Stimulated activated naive CD8-positive, alpha-beta T cell treated with anti-CD3 and anti-CD28 coated beads, Interleukin-15, amount 100 ng/mL, for 72 hours (primary cell): ENCODE measurements at places on chromosomes 1 and 21.

DNA sequence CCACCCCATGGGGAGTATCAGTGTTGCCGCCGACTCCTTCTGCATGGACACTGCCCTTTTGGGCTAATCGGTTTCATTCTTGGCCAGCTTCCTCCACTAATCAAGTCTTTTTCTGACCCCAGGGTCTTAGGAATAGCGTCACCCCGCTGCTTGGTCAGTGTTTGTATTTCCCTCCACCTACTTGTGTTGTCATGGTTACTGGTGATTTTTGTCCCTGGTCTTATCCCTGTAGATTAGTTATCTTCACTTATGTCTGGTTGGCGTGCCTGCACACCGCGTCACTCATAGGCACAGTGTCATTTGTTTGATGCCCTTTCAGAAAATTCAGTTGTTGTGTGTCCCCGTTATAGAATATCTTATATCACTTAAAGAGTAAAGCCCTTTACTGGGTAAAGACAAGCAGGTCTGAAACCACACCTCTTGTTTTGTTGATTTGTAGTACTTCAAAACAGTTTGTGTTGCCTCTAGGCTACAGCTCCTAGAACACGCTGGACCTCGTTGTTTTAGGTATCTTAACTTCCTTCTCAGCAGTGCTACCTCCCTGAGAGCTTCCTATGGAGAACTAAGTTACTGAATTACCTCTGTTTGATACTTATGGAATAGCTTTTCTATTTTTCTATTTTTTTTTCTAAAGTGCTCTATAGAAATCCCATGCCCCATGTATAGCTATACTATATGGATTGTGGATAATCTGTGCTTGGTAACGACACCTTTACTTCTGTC lies 868 bp downstream of the PPP1R12B start:
- DNase-seq: no peak

DNA sequence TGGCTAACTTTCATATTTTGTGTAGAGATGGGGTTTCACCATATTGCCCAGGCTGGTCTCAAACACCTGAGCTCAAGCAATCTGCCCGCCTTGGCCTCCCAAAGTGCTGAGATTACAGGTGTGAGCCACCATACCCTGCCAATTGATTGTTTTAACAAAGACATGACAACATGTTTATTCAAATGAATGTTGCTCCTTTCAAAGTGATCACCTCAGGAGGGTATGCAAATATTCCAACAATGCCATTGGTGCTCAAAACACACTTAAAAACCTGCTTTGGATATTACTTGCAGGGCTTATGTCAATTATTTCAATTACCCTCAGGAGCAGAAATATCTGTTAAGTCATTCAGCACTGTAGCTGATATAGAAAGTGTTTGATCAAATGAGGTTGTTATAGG lies 7.9 kb downstream of the LAX1 start:
- DNase-seq: no peak

GRCh38 chr1:150477320-150477719 lies 9.9 kb upstream of the TARS2 start:
- DNase-seq: no peak

DNA sequence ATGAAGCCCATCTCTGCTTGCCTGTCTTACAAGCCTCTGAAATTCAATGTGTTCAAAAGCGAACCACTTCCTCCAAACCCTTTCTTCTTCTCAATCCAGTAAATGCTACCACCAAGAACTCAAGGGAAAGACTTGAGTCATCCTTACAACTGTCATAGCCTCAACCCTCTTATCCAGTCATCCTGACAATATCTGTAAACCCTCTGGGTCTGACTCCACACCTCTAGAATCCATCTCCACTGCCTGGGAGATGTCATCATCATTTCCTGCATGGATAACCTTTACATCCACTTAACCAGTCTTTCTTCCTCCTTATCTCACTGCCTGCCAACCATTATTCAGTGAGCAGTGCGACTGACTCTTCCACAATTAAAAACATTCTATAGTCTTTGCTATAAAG lies 441.1 kb downstream of the SETD4 start:
- no peak for DNase-seq

GRCh38 chr1:178196631-178197030 lies 102.7 kb downstream of the RASAL2 start:
- DNase-seq: no peak

GRCh38 chr1:173328961-173329360 lies 121.8 kb upstream of the TNFSF4 start:
- no peak for DNase-seq

GRCh38 chr1:27300341-27301051 lies 21.5 kb upstream of the TMEM222 start:
- DNase-seq: peak; percentile 73

DNA sequence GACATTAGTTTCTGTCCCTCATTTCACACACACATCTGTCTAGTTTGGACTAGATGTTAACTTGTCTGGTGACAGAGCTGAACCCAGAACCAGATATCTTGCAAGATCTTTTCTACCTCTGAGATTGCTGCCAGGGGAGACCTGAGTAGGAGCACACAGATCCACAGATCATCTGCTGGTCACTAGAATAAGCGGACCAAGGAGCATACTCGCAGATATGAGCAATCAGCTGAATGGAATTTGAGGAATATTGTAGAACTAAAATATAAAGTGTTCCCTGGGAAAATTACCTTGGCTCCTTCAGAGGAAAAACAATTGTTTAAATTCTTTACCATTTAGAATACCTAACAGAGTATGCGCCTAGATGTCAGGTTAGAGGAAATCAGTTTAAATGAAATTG lies 90.7 kb downstream of the TNFSF18 start:
- DNase-seq: no peak

GRCh38 chr1:198156111-198156744 lies 570 bp upstream of the NEK7 start:
- peak; percentile 79 for DNase-seq

- no peak for DNase-seq
Measured at GRCh38 chr1:113353580-113353979, 36.7 kb upstream of the MAGI3 start.

DNA sequence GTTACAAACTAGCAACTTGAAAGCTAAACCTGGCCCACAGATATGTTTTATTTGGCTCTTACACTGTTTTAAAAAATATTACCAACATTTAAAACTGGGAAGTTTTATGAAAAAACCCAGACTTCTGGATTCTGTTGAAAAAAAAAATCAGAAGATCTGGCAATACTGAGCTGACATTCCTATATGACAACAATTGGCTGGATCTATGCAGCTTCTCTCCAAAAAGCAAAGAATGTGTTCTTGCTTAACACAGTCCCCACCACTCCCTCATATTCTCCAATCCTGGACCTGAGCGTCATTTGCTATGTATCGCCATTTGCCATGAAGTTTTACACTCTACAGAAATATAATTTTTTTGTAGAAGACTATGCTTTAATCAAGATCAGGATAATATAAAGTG lies 859.6 kb downstream of the LTN1 start:
- DNase-seq: no peak

GRCh38 chr1:199597152-199597551 lies 430.4 kb upstream of the NR5A2 start:
- no peak for DNase-seq
